ENCODE measurements at places on chromosomes 5 and 9. TPM values are rescaled to one million over a fixed set of nuclear protein-coding genes. Genes with fewer than 3 reads are reported as not detected.

Gene PALM2AKAP2
- 0.55 TPM for total RNA-seq

Gene C5
- total RNA-seq = 12.5 TPM

Gene LCN9
- total RNA-seq = not detected

Gene SPINK7
- total RNA-seq = not detected

Gene MAMDC2
- 0.25 TPM for total RNA-seq

Gene PPP3R2
- not detected for total RNA-seq

Gene C1QTNF3
- not detected for total RNA-seq

Gene PKD2L2
- total RNA-seq = 0.03 TPM

Gene PTPN3
- 16.1 TPM for total RNA-seq

Gene HDHD3
- 21.0 TPM for total RNA-seq

Gene GBGT1
- 2.8 TPM for total RNA-seq

Measured in A549 treated with CpdA at 1 μM for 4 hours (cell line).